ENCODE measurements at places on chromosomes 2 and 18.

DNA sequence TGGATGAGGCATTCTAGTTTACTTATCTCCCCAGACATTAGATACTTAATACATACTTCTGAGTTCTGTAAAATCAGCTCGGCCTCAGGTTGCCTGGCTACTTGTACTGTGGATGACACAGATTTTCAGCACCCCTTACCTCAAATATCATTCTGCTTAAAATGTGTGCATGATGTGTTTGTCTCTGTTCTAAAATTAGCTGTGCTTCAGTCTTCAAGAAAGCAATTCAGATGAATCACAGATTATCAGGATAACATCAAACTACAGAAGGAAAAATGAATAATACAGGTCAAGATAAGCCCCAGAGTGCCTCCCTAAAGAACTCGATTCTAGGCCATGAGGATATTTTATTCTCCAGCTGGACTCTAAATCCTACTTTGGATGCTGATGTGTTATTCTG lies 21.3 kb upstream of the MAPRE2 start:
- no peak for DNase-seq

DNA sequence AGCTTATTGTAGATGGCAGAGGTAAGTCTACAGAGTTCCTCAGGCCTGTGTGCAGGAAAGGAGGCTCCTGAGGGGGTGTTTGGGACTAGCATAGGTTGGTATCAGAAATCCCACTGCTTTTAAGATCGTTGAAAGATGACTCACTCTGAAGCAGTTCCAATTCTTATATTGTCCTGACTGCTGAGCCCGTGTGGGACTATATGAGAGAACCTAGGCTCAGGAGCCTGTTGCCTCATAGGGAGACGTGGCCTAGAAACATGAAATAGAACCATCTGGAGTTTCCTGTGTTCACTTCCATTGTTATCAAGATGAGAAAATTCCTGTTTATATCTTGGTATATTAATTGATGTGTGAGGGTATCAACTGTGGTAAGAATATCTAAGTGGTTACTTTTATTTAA lies 5.7 kb downstream of the CCT7 start:
- DNase-seq: no peak

GRCh38 chr2:163345795-163346573 lies 389.8 kb downstream of the FIGN start:
- DNase-seq: no peak

GRCh38 chr2:134782792-134783191 lies 55.6 kb upstream of the ACMSD start:
- no peak for DNase-seq

GRCh38 chr2:9668687-9669345 lies 38.0 kb upstream of the YWHAQ start:
- peak; percentile 27 for DNase-seq

DNA sequence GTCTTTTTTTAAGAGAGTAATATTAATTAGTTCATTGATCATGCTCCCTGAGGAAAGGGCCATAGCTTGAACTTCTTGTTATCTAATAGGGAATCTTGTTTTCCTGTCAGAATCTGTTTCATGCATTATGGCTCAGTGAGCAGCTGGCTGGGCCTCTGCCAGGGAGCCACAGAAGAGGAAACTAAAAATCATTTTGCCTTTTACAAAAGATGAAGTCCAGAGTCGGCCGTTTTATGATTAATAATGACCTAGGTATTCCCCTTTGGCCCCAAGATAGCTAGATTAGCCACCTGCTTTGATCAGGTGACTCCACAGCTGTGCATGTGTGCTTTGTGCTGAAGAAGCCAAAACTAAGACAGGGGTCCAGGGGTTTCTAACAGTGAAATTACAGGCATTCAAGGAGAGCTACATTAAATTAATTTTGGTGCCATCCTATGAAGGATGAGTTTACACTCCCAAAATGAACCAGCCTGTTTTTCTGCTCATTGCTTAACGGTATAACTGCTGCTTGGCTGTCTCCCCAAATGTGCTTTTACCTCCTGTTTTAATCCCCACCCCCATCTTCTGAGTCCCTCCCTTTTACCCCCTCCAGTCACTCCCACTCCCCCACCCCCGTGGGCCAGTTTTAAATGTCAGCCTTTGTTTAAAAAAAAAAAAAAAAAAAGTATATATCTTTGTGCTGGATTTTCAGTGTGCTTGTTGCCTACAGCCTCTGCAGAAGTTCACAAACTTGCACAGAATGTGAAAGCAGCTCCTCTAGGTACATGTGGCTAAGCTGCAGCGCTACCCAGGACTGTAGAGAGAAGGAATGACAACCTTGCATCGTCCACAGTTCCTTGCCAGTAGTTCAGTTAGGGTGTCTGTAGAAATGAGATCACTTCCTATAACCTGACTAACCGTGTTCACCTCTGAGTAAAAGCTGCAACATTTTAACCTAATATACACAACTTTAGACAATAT lies 93.1 kb downstream of the CABLES1 start:
- no peak for DNase-seq

- no peak for DNase-seq
Observed at GRCh38 chr2:197280015-197280702, 30.4 kb downstream of the ANKRD44 start.

DNA sequence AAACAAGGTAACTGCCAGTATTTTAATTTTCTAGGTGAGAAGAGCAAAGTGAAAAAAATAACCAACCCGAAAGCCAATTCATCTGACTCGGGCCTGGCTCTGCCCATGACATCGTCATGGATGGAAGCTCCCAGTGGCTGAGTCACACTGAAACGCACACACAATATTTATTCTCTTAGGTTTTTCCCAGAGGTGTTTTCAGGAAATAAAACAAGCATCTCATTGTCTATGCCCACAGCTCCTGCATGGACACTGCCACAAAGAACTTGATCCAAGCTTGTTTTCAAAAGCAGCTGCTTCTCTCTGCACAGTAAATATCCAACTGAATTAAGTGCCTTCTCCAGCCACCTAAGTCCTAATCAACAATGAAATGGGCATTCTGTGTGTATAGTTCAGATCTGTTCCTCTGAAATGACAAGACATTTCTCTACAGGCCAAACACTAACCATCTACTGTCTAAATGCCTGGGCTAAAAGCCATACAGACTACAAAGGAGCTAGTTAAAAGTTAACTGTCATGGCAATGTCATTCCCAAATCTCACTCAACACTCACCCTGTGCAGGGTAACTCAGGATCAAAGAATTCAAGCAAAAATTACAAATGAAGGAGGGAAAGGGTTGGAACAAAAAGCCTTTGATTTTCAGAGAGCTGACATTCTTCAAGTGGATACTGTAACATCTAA lies 62.9 kb downstream of the RPL31 start:
- no peak for DNase-seq

All from WERI-Rb-1 (cell line).